ENCODE measurements at places on chromosomes 3 and 15. TPM values are rescaled to one million over a fixed set of nuclear protein-coding genes. Genes with fewer than 3 reads are reported as not detected.

DNA sequence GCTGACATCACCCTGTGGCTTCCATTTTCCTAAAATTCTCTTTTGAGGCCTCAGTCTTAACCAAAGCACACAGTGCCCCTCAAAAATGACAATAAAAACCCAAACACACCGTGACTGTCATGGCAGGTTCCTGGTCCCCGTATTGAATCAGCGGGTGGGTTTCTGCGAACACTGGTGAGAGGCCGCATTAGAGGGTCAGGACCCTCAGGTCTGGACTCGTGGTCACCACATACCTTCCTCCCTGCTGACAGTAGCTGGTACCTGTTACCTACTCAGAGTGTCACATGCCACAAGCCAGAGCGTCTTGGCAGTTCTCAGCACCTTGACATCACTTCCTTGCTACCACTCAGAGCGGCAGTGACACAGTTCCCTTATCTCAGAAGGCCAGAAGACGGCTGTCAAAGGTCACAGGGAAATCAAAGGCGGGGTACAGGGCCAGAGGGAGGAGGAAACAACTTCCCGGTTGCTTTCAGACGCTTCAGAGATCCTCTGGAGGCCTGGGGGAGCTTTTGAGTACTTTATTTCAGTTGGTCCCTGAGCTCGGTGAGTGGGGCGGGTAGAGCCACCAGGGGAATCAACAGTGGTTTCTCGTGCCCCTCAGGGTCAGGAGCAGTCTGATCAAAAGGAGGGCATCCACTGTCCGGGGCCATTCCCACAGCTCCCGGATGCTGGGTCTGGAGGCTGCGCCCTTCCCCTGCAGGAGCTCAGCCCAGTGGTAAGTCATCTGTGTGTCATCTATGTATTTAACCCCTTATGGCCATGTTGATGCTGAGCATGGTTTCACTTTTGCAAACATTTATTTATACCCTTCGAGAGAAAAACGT is at the start of the genes CCR5AS and CCRL2:
Gene CCR5AS, minus strand, starts transcription at position 279 of the 824 bp plus-strand sequence.
Gene CCRL2, plus strand, starts transcription at position 472 of the 824 bp plus-strand sequence. CDS start 821 bp downstream, outside the sequence.
- no peak for DNase-seq

ATG3 gene
- 51.0 TPM for polyA plus RNA-seq

DNA sequence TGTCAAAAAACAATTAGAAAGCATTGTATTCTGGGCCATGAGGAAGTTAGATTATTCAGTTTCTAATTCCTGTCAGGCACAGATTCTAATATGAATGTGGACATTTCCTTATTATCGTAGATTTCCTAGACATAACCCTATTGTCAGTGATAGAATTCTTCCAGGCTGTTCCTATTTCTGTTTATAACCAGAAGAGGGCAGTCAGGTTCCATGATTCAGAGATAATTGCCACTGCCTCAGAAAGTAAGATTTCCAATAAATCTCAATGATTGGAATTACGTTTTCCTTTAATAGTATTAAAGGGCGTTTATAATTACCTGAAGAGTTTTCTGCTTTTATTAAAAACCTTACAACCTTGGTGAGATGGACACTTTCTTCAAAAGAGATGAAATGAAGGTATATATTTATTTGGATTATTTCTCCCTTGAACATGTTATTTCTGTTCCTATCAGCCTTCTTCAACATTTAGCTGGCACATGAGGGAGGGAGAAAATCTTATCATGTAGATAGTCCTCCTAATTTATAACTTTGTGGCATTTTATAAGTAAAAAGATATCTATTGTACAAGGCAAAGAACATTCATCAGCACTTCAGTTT is 439.2 kb downstream of the MCTP2 start:
- peak; percentile 68 for DNase-seq

GRCh38 chr15:67579164-67579563 is 36.7 kb downstream of the MAP2K5 start:
- no peak for DNase-seq

- no peak for DNase-seq
These were observed 51.6 kb upstream of the HEG1 start for GRCh38 chr3:125107363-125107762.

DNA sequence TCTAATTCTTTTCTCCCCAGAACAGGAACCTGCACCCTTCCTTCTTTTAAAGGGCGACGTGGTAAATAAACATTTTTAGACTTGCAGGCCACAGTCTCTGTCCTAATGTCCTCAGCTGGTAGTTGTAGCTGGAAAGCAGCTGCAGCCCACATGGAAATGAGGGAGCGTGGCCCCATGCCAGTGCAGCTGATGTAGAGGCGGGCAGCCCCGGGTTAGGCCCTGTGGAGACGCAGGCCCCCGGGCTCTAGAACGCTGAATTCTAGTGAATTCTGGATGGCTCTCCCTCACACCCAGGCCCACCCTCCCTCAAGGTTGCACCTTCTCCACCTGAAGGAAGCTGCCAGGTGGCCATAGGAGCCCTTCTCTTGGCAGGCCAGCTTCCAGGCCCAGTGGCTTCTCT is 52.3 kb downstream of the PGPEP1L start:
- DNase-seq, result no peak

- DNase-seq, result no peak
These were observed 6.4 kb downstream of the PDE8A start for GRCh38 chr15:84987949-84988624.

MYZAP gene
- 6.8 TPM for polyA plus RNA-seq

DNA sequence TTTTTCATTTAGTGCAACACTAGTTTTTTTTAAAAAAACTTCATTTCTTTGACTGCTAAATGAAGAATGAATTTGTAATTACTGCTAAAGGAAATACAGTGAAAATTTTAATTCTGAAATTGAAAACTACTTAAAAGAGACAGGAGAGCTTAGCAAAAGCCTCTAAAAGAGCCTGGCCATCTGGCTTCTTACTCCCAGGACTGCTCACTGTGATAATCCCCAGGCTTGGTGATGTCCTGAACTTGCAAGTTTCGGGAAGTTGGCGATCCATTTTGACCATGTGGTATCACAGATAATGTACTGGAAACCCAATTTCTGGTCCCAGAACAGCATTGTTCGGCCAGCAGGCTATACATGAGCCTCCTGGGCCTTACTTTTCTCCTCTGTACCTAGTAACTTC is 292.1 kb downstream of the FGF12 start:
- no peak for DNase-seq

VEPH1 gene
- polyA plus RNA-seq, result 58.5 TPM

PLSCR5 gene
- polyA plus RNA-seq, result not detected

ANKUB1 gene
- not detected for polyA plus RNA-seq

DNA sequence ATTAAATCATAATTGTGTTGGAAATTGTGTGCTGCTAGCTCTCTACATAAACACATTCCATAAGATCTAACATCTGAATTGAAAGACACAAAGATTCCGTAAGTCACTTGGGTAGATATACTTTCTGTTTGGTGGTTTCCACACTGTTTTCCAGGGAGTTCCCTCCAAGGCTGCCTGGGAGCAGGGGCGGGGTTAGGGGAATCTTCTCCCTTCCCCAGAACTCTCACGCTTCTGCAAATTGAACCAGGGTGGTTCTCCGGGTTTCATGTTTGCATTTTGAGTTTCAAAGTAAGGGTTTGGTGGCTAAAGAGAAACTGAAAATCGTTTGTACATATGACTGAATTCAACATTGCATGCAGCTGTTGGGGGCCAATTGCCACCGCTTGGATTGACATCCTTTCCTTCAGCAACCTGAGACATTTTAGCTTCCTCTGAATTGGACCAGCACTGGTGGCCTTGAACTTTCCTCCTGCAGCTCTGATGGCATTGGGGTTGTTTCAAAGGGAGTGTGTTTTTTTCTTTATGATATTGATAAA is 192.7 kb upstream of the FEZF2 start:
- DNase-seq, result no peak

DNA sequence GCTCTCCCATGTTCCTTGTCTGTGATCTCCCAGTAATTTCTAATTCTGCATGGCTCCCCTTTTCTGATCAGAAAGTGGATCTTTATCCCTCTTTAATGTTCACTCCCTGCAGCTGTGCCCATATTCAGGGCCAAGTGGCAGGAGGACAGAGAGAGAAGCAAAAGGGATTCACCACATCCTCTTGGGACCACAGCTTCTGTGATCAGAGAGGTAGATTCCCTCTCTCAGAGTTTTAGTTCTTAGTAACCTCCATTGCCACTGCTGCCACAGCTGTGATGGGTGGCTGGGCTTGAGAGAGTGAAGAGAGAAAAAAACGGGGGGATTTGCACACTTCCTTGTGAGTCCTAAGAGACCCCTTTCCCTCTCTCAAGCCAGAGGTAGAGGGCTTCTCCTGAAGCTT is 49.2 kb downstream of the GLCE start:
- DNase-seq, result no peak

- no peak for DNase-seq
These were observed 53.2 kb downstream of the STAC start for GRCh38 chr3:36433511-36433910.

GRCh38 chr3:177811835-177812234 is 614.6 kb upstream of the TBL1XR1 start:
- no peak for DNase-seq

PCOLCE2 gene
- polyA plus RNA-seq, result 6.5 TPM

DNA sequence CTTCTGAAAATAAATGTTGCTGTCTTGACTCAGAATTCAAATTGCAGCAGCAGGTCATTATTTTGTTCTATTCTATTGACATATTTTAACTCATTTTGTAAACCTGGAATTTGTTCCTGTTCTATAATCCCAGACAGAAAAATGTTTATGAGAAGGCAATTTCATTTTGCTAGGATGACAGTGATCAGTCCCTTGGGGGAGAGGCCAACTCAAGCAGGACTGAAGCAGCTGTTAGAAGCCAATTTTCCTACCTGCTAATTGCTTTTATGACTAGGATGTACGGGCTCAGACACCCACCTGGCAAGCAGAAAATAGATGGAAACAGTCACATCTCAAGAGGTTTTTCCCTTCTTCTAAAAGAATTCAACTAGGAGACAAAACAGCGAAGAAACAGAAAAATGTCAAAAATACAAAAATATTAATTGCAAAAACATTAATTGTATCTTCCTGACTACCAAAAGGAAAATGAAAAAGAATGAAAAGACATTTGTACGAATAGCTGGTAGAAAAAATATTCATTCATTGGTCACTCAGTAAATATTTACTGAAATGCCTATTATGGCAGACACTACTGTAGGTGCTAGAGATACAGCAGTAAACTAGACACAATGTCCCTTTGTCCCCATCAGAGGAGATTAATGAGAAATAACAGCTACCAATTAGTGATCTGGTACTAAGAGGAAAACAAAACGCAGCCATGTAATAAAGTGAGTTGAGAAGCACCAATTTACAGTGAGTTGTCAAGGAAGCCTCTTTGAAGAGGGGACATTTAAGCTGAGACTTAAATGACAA is 73.5 kb downstream of the PEAK1 start:
- DNase-seq, result no peak

SLC28A1 gene
- 7.7 TPM for polyA plus RNA-seq

GRCh38 chr3:30633718-30634117 is 27.3 kb downstream of the TGFBR2 start:
- no peak for DNase-seq

- DNase-seq, result no peak
These were observed 32.0 kb downstream of the TNFAIP8L3 start for GRCh38 chr15:51062736-51063135.

DNA sequence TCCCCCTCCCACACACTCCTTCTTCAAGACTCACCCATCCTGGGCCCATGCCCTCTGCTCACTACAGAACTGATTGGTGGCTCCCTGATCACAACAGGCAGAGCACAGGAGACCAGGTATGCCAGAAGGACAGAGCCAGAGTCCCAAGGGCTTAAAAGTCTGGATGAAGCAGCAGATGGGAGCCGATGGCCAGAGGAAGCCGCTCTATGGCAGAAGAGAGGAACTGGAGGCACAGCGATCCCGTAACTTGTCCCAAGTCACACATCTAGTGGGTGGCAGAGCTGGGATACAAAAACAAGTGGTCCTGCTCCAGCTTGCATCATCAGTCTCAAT is 20.7 kb downstream of the ITGA11 start:
- no peak for DNase-seq

- DNase-seq, result no peak
These were observed 288.9 kb downstream of the EFHB start for GRCh38 chr3:19645093-19645492.

DNA sequence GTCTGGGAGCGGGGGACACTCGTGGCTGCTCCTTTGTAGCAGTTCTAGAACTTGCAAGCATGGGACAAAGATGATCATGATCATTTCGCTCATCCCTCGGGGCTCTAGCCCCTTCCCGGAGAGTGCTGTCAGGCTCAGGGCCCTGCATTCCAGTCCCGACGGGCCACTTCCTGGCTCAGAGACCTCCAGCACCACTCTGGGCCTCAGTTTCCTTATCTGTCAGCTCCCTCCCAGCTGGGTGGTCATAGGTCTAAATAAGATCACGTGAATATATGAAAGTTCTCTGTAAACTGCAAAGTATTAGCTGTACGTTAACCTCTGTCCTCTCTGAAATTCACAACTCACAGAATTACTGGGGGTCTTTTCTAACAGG is 52.8 kb upstream of the SLC6A11 start:
- no peak for DNase-seq

KIF15 gene
- polyA plus RNA-seq, result 25.0 TPM

DNA sequence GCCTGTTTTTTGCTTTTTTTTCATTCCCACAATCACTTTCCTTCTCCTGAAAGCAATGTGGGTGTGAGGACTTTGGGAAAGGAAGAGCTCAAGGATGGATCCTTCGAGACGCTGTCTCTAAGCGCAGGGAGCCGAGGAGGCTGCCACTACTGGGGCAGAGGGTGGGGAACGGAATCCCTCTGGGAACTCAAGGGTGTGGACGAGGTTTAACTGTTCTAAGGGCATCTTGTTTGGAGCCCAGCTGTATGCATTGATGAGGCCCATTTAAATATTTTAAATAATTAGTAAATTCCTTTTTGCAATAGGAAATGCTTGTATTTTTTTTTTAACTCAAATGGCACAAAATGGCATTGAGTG is 124.4 kb upstream of the MEF2A start:
- DNase-seq, result no peak

- DNase-seq, result peak; percentile 8
These were observed 492.6 kb downstream of the LPP start for GRCh38 chr3:188646592-188646991.

DNA sequence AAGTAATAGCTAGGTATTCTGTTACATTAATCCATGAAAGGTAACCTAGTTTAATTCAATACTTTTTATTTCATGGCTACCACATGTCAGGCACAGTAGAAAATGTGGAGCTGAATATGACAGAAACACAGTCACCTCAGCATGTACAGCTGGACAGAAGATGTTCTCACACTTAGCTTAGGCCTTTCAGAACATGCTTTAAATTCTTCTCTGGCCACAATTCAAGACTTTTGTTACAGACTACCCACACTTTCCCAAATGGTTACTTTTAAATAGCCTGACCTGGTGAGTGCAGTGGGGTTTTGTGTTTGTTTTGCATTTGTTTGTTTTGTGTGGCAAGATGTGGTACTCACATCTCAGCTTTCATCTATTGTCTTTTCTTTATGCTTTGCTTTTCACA is 1079.5 kb downstream of the IGSF11 start:
- no peak for DNase-seq

DNA sequence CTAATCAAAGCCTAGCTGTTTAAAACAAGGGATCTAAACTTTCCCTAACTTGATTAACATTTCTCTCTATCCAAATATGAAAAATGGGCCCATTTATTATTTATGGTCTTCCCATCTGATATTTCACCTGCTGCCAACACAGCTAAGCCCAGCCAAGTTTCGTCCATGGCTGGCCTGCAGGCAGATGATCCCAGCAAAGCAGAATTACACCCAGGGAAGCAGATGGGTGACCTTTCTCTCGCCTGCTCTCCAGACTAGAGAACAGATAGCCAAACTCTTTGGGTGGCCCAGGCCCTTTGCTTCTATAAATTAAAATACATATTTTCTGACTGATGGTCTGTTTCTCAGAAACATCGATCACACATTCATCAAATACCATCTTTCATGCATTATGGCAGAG is 1038.8 kb downstream of the AGBL1 start:
- DNase-seq, result no peak
